ENCODE measurements at places on chromosomes 1 and 21.
A peak's percentile ranks its signal among the peaks of the same experiment; 100 is the strongest.

GRCh38 chr1:26530895-26531598 lies 1.5 kb downstream of the RPS6KA1 start:
- DNase-seq, result peak; percentile 60

DNA sequence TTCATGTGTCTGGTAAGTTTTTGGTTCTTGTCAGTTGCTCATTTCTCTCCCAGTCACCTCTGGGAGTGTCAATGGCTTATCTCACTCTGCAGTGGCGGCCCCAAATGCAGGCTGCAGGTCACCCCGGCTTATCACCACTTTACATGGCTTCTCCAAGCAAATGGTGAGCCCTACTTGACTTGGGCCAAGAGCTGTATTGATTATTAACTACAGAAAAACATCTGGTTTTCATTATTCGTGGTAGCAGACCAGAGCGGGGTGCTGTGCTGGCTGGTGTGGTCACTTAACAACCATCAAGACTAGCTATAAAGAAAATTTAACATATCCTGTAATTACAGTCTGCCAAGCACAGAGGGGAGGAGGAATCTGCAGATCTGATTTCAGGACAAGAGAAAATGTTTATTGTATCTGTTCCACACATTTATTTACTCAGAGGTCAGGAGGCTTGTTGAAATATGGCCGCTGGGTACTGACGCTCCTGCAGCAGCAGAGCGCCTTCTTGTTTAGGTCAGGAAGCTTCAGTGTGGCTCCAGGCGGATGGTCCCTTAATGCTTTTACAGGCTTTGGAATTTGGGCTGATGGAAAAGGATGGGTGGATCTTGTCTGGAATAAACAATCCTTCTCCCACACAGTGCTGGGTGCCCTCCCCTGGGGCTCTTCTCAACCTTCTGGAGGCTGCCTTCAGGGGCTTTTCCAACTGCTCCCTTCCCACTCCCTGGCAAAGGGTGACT lies 87.8 kb downstream of the HLX start:
- DNase-seq, result no peak

- no peak for DNase-seq
These were observed 13.9 kb downstream of the SSR2 start for GRCh38 chr1:156006666-156007376.

- DNase-seq, result no peak
These were observed 79.0 kb downstream of the PTPN14 start for GRCh38 chr1:214472364-214472763.

DNA sequence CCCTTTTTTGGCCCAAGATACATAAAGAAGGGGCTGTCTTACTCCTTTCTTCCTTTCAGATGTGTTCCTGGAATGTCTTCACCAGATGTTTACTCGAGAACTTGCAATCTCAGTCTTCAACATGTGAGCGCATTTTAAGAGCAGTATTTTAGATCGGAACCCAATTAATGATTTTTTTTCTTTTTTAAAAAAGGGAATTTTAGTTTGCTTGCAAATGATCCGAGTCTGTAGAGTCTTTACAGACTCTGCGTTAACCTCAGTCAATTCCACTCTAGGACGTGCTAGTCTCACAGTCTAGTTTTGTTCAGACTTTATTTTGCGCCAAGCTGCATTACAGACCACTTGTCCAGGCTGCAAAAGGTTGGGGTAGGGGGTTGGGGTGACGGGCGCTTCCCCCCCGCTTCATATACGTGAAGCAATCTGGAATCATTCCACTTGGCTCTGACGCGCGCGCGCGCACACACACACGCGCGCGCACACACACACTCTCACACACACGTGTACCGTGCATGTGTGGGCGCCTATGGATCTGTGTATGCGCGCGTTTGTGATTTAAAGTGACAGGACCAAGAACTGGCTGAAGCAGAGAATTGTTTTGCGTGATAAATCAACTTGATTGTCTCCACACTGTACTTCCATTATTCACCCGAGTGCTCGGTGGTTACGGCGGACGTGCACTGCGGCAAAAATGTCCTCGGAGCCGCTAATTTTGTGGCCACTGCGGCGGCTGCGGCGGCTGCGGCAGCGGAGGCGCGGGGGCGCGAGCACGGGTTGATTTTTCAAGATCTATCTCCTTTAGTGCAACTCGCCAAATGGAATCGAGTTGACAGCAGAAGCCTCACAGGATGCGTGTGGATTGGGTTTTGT lies 25.6 kb upstream of the NFIA start:
- DNase-seq, result peak; percentile 39

DNA sequence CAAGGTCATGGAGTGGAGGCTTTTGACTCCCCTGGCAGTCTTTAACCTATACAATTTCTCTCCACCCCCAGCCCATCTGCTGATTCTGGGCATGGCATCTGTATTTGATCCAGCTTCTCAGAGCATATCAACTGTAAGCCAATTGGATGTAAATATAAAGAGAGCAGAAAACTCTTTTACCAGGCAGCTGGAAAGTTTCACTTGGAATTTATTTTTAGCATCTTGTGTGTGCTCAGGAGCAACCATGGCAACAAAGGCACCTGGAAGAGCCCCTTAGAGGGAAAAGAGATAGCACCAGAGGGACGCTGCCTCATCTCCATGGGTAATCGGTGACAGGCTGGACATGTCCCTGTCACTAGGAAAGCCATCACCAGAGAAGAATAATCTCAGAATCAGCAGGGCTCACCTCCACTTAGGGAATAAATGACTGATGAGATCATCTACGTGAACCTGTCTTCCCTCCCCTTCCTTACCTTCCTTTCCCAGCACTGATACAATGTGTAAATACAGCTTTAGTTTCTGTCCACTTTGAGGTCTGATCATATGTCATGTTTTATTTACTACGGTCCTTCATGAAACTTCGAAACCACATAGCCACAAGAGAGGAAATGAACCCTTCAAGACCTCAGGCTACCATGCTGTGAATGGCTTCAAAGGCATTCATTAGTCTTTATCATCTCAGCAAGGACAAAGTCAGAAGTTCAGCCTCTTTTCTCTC lies 25.3 kb upstream of the SIPA1L2 start:
- peak; percentile 60 for DNase-seq

DNA sequence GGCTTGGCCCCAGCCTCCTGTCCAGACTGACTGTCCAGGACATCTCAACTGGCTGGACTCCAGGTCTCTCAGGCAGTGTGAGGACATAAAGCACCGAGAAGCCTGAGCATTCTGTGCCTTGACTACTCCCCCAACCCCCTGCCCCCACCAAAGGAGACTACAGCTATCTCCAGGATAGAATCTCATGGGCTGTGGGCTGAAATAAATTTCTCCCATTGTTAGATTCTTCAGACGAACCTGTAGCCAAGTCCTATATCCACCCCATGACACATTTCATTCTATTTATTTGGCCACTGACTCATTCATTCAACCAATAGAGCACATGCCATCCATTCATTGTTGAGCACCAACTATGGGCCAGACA lies 11.4 kb downstream of the VWA5B1 start:
- DNase-seq, result no peak

DNA sequence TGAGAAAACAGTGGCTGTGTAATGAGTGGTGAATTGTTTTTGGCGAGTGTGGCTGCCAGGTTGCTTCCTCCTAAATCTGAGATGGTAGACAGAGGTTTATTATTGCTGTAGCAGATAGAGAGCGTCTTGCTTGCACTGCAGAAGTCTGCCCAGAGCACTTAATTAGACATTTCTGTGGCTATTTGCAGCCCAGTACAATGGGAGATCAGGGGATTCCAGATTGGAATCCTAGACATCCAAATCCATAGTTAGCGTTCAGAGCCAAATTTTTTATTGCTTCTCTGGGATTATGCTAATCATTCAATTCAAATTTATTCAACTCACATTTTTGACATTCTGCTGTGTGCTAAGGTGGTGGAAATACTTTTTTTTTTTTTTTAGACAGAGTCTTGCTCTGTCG lies 30.0 kb downstream of the KIF26B start:
- no peak for DNase-seq

DNA sequence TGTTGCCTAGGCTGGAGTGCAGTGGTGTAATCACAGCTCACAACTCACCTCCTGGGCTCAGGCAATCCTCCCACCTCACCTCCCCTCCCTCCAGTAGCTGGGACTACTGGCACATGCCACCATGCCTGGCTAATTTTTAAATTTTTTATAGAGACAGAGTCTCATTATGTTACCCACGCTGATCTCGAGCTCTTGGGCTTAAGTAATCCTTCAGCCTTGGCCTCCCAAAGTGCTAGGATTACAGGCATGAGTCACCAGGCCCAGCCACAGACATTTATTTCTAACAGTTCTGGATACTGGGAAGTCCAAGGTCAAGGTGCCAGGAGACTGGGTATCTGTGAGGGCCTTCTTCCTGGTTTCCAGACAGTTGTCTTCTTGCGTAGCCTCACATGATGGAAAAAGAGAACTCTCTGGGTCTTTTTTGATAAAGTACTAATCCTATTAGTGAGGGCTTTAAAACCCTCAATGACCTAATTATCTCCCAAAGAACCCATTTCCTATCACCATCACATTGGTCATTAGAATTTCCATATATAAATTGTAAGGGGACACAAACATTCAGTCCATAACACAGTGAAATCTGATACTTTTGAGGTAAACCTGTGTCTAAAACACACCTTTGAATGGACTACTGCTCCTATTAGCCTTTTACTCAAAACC lies 67.9 kb downstream of the PHACTR4 start:
- peak; percentile 33 for DNase-seq

- no peak for DNase-seq
These were observed 7.9 kb downstream of the LYST start for GRCh38 chr1:235858766-235859165.

DNA sequence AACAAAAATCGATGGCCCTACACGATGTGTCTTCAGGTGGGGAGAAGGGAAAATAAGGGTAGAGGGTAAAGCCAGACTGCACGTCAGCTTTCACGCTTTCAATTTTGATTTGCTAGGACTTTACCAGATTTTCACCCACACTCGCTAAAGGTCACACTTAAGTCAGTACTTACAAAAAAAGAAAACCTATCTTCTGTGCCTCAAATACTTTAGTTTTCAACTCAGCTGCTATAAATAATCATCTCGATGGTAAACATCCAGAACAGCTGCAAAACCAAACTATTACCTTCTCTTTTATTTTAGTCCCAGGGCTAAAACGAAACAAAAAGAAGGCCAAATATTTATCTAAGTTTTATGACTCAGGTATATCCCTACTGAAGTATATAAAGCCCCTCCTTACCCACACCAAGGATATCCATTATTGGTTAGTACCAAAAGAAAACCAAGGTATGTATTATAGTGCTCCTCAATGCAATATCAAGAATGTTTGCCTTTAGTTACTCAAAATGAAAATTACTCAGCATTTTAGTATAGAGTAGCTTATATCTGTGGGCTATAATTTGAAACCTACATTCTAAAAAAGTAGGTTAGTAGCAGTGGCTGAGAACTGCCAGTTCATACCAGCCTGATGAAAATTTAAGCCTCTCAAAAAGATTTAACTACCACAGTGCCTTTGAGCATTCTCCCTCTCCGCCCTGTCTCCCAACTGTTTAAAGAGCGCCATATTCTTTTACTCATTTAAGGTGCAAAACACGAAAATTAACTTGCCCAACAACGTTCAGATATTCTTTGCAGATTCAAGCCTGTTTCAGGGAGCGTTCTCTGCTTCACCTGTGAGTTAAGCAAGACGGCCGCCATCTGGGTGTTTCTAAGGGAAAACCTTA lies 1.5 kb downstream of the CSDE1 start:
- DNase-seq, result peak; percentile 6

- DNase-seq, result no peak
These were observed 12.9 kb downstream of the OR2T6 start for GRCh38 chr1:248388426-248388825.

- no peak for DNase-seq
These were observed 41.2 kb downstream of the SPAG17 start for GRCh38 chr1:118143831-118144230.

GRCh38 chr1:166086113-166086883 lies 80.5 kb downstream of the FAM78B start:
- DNase-seq, result no peak

GRCh38 chr21:32423320-32424190 lies 11.0 kb downstream of the EVA1C start:
- no peak for DNase-seq

GRCh38 chr1:23118957-23119792 lies 49.5 kb downstream of the LUZP1 start:
- DNase-seq, result peak; percentile 42

- no peak for DNase-seq
These were observed 1.8 kb upstream of the TMEM52 start for GRCh38 chr1:1920608-1921458.

GRCh38 chr1:112849425-112850033 lies 106.5 kb downstream of the SLC16A1 start:
- peak; percentile 88 for DNase-seq

- DNase-seq, result no peak
These were observed 3.1 kb downstream of the CSF3R start for GRCh38 chr1:36479505-36480051.

GRCh38 chr1:147720557-147720956 lies 39.8 kb downstream of the GJA5 start:
- DNase-seq, result no peak

GRCh38 chr1:221549815-221550214 lies 192.1 kb downstream of the DUSP10 start:
- DNase-seq, result no peak

DNA sequence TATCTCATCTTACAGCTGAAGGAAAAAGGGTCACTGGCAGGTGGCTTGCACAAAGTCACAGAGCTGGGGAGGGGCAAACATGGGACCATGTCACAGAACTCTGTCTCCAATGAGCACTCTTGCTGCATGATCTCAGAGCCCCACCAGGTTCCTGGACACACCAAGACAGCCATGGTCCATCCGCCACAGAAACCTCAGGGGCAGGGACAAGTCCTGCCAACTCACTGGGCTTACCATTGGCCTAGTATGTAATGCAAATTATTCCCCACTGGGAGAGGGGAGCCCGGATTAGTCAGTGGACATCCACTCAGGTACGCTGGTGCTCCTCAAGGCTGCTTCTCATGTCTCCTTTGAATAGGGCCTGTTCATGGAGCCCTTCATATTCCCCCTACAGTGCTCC lies 14.2 kb downstream of the S100A7A start:
- no peak for DNase-seq

DNA sequence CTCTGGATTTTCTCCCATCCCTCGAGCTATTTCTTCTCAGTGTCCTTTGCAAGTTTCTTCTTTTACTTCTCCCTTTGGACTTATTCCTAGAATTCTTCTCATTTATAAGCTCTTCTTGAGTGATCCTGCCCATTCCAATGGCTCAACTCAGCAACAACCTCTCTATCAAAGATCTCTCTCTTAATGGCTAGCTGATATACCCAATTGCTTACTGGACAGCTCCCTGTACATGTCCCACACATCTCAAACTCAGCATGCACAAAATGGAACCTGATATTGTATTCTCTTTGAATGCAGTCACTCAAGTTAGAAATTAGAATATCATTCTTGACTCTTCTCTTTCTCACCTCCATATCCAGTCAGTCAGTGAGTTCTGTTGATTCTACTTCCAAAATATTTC lies 48.6 kb downstream of the SLC25A24 start:
- no peak for DNase-seq

- DNase-seq, result no peak
These were observed 24.5 kb upstream of the SOAT1 start for GRCh38 chr1:179269071-179269470.

GRCh38 chr21:36589352-36589971 lies 109.5 kb upstream of the SIM2 start:
- peak; percentile 53 for DNase-seq
